ENCODE measurements at places on chromosomes 12 and 14.

DNA sequence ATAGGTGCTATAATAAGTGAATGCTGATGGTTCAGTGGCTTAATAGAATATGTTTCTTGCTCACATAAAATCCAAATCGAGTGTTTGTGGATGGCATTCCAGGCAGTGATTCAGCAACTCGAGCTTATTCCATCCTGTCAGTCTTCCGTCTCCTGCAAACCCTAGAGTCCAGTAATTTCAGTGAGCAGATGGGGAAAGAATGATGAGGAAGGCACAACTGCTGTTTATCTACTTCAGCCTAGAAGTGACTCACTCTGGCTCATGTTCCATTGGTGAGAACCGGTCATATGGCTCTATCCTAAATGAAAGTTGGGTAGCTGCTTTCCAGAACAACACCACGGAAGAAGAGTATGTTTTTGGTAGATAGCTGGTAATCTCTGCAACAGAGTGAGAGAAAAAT lies 421.8 kb upstream of the PDE3A start:
- DNase-seq: no peak

- no peak for DNase-seq
Observed at GRCh38 chr12:85489194-85489593, 209.2 kb downstream of the ALX1 start.

DNA sequence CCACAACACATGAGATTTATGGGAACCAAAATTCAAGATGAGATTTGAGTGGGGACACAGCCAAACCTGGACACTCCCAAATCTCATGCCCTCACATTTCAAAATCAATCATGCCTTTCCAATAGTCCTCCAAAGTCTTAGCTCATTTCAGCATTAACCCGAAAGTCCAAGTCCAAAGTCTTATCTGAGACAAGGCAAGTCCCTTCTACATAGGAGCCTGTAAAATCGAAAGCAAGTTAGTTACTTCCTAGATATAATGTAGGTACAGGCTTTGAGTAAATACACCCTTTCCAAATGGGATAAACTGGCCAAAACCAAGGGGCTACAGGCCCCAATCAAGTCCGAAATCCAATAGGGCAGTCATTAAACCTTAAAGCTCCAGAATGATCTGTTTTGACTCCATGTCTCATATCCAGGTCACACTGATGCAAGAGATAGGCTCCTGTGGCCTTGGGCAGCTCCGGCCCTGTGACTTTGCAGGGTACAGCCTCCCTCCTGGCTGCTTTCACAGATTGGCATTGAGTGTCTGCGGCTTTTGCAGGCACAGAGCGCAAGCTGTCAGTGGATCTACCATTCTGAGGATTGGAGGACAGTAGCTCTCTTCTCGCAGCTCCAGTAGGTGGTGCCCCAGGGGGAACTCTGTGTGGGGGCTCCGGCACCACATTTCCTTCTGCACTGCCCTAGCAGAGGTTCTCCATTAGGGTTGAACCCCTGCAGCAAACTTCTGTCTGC lies 60.1 kb downstream of the LRIG3 start:
- no peak for DNase-seq

DNA sequence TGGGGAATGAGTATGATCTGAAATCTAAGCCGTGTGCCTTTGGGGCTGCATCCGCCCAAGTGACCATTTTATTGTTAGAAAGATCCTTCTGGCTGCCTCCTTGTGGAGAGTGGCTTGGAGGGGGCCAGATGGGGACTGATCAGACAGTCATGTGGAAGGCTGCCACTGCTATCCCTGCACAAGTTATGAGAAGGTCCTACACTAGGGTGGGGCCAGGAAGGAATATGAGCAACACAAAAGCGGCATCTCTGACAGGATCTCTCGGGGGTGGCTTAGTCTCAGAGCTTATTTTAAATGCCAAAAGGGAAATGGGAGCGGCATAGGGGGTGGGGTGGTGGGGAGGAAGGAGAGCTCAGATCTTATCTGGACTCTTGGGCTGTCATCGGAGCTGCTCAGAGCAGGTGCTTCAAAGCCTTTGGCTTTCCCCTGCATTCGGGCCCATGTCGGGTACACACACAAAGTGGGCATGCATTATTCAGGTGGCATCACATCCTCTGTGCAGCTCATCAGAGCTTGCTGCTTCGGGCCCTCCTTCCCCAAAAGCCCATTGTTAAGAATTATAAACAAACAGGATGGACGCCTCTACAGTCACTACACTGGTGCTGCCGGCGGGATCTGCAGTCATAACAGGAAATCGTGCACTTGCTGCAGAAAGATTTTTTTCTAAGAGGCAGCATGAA lies 805.4 kb downstream of the VRK1 start:
- peak; percentile 90 for DNase-seq

DNA sequence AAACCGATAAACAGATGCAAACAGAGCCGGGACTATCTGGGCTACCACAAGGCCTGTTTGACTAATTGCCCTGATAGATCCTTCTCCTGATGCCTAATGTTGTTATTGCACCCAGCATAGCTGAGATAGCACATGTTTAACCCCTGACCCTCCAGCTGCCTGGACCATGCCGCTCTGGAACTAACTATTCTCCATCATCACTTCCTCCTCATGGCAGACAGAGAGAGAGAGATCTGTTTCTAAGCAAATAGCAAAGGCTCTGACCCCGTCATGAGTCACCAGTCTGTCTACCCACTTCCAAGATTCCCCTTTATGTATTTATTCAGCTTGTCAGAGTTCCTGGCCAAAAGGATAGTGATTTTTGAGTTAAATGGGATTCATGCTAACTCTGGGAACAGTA lies 58.2 kb upstream of the FLRT2 start:
- no peak for DNase-seq

GRCh38 chr12:225012-225411 lies 11.1 kb upstream of the SLC6A12 start:
- no peak for DNase-seq

DNA sequence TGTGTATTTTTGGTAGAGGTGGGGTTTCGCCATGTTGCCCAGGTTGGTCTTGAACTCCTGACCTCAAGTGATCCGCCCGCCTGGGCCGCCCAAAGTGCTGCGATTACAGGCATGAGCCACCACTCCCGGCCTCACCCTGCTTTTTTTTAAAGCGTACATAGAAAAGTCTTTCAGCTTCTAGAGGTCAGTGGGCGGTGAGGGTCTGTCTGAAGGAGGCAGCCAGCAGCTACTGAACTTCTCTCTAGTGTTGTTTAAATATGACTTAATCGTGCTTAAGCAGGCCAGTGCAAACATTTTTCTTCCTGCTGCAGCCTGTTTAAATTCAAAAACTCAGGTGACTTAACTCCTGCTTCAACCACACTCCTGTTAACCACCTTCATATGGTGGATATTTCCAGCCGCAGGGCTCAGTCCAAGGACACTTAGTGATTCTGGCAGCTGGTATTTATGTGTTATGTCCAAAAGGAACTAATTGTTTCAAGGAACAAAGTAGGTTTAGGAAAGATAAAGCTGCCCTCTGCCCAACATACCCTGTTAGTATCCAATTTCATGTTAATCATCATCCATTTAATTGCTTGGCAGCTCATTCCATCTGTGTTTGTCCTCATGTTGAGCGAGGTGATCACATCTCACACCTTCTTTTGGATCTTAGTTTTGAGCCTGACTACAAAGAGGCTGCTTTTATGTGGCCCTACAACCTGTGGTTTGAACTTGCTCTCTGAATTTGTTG lies 2.0 kb downstream of the PRKAB1 start:
- no peak for DNase-seq

DNA sequence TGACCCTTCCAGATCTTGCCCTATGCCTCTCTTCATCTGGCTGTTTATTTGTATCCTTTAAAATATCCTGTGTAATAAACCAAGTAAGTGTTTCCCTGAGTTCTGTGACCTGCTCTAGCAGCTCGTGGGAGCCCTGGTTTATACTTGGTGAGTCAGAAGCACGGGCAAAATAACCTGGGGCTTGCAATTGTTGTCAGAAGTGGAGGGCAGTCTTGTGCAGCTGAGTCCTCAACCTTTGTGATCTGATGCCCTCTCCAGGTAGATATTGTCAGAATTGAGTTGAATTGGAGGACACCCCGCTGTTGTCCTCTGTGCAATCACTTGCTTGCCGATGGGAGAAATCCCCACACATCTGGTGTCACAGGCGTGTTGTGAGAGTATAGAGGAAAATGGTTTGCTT lies 62.5 kb upstream of the PRICKLE1 start:
- DNase-seq: no peak

DNA sequence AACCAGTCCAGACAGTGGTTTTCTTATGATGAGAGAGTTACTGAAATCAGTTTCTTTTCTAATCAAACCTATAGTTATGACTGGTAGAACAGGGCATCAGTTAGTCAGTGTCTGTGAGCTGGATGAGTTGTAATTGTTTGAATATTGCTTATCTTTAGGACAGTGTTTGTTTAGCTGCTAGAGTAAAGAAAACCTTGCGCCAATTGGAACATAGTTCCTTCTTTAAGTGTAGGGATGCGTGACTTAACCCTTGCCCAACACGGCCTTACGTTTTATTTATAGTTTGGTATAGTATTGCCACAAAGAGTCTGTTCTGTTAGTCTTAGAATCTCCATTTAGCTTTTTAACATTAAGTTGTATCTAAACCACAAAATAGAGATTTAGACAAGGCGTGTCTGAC lies 572.6 kb downstream of the SLC16A7 start:
- DNase-seq: no peak

GRCh38 chr12:118166946-118167345 lies 31.0 kb downstream of the PEBP1 start:
- no peak for DNase-seq

DNA sequence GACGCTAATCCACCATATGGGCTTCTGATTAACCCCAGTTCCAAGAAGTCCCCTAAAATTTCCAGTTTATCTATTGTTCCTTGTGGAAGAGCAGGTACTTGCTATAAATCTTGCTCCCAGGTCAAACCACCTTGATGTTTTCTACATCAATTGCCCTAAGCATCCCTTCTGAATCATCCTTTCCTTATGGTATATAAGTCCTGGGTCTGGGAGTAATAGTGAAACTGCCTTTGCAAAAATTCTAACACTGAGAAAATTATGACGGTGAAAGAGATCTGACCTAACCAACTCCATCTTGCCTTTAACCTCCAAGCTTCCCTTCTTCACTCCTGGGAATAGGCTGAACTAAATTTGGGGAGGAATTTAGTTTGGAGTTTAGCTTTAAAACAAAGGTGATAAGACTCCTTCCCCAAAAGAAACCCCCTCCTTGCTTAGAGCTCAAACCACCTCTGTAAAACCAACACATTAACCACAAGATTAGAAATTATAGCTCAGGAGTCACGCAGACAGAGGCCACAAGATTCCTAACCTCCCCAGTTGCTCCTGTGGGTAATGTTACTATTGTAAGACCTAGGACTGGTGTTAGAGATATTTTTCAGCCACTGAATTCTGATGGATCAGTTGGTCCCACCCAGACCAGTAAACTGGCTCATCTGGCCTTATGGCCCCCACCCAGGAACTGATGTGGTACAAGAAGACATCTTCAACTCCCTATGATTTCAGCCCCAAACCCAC lies 33.8 kb upstream of the DTX1 start:
- DNase-seq: no peak
